Mesenteric fat pad (tissue), 1 donor: ENCODE measurements at places on chromosomes 4 and X. TPM values are rescaled to one million over a fixed set of nuclear protein-coding genes. Genes with fewer than 3 reads are reported as not detected.

DNA sequence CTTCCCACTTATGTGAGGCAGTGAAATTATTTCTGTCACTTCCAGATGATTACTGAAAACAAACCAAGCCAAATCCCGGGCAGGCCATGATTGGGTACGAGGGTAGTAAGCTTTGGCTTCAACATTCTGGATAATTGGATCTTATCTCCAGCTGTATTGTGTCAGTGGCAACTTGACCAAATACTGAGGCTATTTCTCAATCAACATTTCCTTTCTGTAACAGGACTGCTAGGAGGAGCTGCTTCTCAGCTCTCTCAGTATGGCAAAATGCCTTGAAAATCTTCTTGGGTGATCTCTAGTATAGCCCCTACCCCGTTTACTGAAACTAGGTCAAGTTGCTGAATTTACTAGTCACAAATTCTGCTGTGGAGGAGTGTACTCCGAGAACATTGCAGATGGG lies 169.3 kb upstream of the FRMPD4 start:
- DNase-seq = no peak

DNA sequence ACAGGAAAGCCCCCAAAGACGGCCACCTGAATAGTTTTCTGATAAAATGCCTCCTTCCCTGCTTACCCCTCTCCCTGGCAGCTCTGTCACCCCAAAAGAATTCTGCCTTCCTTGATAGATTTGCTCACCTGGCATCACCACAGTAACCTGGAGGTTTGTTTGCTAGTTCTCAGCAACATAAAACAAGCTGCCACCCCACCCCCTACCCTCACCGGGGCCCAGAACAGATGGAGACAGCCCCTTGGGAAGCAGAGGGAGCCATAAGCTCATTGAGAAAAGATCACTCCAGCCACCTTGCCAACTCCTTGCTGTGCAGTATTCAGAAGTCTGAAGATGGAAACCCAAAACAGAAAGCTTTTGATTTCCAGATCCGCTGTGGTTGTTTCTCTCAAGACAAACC lies 108.6 kb downstream of the DHX15 start:
- DNase-seq = no peak

DNA sequence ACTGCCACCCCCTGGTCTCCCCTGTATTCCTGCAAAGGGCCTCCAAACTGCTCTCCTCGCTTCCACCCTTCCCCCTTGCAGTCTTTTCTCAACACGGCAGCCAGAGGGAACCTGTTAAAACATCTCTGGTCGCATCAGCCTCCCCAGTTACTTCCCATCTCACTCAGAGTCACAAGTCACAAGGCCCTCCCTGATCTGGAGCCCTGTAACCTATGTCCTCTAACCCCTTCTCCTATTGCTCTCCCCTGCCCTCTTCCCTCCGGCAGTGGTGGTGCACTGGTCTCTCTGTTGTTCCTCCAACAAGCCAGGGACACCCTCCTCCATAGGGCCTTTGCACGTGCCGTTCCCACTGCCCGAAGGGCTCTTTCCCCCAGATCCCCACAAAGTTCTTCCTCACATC lies 73.2 kb downstream of the SH3KBP1 start:
- DNase-seq = no peak

DNA sequence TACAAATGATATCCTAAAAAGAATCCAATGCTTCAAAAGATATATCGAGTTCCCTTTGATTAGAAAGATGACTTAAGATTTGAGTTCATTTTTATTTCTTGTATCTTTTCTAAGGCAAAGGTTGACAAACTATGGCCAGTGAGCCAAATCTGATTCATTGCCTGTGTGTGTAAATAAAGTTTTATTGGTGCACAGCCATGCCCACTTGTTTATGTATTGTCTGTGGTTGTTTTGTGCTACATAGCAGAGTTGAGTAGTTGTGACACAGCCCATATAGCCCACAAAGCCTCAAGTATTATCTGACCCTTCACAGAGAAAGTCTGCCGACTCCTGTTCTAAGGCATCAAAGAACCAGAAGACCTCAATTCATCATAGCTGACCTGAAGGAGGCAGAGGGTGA lies 32.2 kb upstream of the EIF1AX start:
- DNase-seq = no peak

NDNF gene
- 2.5 TPM for total RNA-seq

DNA sequence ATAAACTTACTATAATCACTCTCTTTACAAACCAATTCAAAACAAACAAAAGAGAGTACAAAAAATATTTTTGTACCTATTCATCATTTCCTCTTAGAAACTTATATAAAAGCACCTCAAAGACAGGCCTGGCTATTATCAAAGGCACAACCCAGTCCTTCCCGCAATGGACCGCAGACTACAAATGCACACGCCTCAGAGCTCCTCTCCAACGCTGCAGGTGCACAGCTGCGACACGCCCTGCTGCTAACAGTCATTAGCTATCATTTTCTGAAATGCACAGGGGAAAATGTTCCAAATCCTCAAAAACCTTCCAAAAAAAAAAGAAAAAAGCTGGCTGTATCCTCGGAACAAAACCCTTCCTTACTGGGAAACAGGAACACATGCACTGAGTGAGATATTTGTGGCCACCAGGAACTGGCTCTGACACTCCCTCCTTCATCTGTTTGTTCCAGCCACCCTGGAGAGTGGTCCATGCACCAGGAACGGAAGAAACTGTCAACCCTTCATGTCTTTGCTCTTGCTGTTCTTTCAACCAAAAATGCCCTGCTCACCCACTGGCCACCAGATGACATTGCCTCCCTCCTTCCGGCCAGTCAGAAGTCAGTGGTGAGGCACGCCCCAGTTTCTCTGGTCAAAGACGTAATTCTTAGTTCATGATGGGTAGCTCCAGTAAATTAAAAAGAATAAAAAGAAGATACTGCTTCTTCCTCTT lies 16.7 kb downstream of the IRF2 start:
- no peak for DNase-seq

KIF4A gene
- 0.13 TPM for total RNA-seq

DCAF8L2 gene
- total RNA-seq = not detected
